ENCODE measurements at places on chromosomes 12 and 14.

DNA sequence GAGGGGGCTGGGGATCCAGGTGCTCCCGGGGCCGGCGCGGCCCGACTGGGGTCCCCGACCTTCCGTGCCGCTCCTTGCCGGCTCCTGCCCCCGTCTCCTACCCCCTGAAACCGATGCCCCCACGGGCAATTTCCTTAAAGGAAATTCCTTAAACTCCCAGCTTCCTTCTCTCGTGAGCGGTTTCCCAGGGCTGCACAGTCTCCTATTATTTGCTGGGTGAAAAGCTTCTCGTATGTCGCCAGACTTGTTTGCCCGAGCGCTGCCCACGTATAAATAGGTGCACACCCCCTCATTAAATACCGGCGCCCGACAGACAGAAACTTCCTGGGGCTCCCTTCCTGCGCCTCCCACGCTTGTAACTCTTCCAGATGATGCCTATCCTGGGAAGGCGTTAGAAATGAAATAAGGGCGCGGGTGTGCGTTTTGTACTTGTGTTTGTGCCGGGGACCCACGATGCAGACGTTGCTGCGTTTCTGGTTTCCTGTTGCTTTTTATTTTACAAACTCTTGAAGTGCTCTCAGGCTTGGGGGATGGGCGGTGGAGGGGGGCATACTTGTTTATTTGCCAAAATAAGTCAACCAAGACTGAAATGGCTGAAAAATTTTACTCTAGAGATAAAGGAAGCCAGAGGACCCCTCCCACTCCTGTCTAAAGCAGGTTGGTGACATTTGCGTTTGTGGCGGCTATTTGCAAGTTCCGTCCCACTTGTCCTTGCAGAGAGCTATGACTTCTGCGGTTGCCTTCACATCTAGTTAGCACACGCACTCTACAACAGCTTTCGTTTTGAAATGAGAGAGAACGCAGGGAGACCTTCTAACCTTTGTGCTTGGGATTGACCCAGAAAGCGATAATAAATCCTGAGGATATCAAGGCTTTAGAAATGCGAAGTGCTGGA lies 1.0 kb downstream of the HIP1R start:
- peak; percentile 17 for DNase-seq

GRCh38 chr14:58428118-58428683 lies 682 bp downstream of the KIAA0586 start:
- no peak for DNase-seq

DNA sequence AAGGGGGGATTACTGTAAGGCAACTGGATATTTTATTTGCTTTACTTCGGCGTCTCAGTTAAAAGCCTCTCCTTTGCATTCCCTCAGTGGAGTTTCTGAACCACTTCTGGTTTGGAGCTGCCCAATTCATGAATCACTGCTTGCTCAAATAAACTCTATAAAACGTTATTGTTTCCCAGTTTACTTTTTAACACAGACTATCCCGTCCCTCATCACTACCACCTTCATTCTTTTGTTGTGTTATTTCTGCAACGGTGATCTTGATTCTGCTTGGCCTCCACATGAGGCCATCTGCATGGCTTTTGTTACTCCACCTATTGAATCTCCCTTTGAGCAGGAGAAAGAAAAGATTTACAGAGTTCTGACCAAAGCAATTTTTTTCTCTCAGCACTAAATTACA lies 104.0 kb upstream of the PLEKHA5 start:
- no peak for DNase-seq

- DNase-seq = peak; percentile 22
Measured at GRCh38 chr12:69739287-69740191, 879 bp downstream of the RAB3IP start.

- no peak for DNase-seq
Measured at GRCh38 chr12:12723149-12723680, 6.0 kb downstream of the CDKN1B start.

- no peak for DNase-seq
Measured at GRCh38 chr14:99643343-99643742, 1.6 kb upstream of the HHIPL1 start.

- no peak for DNase-seq
Measured at GRCh38 chr12:29698756-29699155, 85.0 kb downstream of the TMTC1 start.

DNA sequence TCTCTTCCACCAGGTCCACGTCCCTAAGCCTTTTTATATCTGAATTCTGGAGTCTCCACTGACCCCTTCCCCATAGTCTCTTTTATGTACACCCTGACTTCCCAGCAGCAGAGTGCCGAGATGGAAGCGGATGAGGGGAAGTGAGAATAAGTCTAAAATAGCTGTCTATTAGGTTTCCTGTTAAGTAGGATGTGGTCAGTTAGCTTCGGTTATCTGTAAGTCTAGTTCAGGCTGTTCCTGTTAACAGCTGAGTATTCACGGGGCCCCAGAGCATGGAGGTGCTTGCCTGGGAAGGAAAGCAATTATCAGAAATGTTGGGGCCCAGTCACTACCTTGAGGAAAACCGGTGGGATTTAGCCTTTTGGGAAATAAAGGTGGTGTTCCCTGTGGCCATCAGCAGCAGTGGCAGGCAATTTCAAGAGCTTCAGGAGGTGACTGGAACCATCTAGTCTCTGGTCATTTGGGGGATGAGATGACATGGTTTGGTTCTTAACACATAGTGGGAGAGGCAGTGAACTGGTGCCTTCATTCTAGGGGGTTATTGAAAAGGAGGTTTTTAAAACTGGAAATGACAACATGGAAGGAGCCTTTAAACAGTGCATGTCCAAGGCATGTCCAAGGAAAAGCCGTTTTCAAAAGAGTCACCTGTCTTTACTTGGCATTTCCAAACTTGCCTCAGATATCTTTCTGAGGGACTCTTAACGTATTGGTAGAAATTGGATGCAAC lies 21.8 kb downstream of the CHST11 start:
- DNase-seq = no peak

DNA sequence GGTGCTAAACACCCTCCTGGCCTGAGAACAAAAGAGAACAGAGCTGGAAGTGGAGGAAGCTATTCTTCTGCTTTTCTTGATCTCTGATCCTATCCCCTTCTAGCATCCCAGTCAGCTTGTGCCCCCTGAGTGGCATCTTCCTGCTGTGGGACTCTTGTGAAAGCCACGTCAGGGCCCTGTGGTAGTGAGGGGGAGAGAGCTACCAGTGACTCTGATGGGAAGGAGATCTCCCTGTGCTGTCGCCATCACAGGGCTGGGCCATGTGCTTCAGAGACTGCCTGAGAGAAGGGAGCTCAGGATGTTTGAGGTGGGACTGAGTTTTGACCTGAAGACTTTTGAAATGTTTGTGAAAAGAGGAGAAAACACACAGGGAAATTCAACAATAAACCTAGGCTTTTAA lies 107.6 kb upstream of the FUT8 start:
- DNase-seq = no peak

GRCh38 chr12:56129206-56129941 lies 1.3 kb downstream of the ESYT1 start:
- peak; percentile 68 for DNase-seq

- no peak for DNase-seq
Measured at GRCh38 chr14:77421201-77421600, 2.1 kb downstream of the NOXRED1 start.

DNA sequence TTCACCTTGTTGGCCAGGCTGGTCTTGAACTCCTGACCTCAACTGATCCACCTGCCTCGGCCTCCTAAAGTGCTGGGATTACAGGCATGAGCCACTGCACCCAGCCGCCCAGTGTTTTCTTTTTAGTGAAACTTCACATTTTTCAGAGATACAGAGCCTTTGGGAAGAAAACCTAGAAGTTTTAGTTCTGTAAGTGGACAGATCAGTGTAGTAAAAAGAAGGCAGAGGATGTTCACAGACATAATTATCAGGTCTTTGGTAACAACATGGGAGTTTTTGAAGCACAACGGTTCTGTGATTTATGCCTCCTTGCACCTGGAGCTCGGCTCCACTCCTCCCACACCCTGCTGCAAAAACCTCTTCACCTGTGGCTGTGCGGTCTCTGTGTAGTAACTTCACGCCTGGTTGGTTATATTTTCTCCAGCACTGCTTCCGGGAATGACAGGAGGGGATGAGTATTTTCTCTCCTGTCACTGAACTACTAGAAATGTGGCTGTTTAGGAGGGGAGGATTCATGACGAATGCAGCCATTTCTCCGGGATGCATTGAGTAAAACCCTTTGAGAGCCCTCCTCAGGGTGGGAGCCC lies 67.0 kb downstream of the ARF6 start:
- DNase-seq = no peak

- DNase-seq = no peak
Measured at GRCh38 chr12:117903110-117903840, 65.5 kb downstream of the KSR2 start.

- no peak for DNase-seq
Measured at GRCh38 chr12:53070877-53071492, 8.2 kb downstream of the SPRYD3 start.

- DNase-seq = no peak
Measured at GRCh38 chr12:106841510-106842302, 67.2 kb downstream of the RIC8B start.

DNA sequence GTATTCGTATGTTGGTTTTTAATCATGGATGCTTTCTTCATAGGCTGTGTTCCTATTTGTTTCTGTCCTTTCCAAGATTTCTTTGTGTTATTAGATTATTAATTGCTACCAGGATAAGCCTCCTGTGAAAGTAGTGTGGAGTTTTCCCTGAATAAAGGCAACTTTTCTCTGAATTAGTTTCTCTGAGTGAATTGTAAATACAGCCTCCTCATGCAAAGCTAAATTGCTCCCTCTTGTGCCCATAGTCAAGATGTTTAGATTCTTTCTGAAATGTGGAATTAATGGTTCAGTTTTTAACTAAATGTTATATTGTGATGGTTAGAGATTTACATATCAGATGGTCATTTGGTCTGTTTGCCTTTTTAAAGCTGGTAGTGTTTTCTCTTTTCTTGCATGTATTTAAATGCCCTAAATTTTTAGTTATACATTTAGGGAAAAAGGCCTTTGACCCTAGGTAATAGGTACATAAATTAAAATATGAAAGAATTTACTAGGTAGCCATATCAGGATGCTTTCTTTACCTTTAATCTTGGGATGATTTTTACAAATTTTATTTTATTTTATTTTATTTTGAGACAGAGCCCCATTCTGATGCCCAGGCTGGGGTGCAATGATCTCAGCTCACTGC lies 8.9 kb downstream of the APAF1 start:
- DNase-seq = no peak

GRCh38 chr14:101336183-101336582 lies 225.1 kb upstream of the DIO3 start:
- DNase-seq = no peak

DNA sequence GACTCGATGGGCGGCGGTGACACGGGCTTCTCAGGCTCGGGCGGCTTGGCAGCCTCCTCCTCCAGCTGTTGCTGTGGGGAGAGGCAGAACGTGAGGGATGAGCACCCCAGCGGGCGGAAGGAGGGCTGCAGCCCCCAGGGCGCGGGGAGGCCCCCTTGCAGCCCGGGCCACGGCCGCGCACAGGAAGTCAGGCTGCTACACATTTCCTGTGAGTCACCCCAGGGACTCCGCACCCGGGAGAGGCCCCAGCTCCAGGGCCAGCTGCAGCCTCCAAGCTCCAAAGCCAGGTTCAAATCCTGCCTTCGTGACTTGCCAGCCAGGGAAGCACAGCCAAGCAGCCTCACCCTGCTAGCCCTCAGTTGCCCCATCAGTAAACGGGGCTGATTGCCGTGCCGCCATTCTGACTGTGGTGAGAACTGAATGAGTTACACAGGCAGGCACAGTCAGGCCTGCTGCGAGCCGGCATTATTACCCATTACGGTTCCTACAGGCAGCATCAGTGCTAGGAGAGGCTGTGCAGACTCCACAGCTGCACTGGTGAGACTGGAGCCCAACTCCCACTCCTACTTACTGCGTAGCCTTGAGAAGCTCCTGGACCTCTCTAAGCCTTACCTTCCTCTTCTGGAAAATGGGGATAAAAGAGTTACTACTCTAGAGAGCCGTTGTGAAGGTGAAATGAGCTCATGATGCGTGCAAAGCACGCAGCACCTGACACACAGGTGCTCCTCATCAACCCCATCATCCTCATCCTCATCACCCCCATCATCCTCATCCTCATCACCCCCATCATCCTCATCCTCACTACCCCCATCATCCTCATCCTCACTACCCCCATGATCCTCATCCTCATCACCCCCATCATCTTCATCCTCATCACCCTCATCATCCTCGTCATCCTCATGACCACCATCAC lies 100.9 kb downstream of the NCOR2 start:
- DNase-seq = peak; percentile 77

GRCh38 chr12:3256103-3256631 lies 179.0 kb downstream of the TSPAN9 start:
- DNase-seq = no peak

- DNase-seq = peak; percentile 59
Measured at GRCh38 chr14:105999361-106000028, 473.1 kb downstream of the TMEM121 start.

GRCh38 chr14:45145214-45145613 lies 9.5 kb downstream of the FANCM start:
- no peak for DNase-seq
